Mesothelial cell of epicardium (in vitro differentiated cells): ENCODE measurements at places on chromosomes 11 and 22.

DNA sequence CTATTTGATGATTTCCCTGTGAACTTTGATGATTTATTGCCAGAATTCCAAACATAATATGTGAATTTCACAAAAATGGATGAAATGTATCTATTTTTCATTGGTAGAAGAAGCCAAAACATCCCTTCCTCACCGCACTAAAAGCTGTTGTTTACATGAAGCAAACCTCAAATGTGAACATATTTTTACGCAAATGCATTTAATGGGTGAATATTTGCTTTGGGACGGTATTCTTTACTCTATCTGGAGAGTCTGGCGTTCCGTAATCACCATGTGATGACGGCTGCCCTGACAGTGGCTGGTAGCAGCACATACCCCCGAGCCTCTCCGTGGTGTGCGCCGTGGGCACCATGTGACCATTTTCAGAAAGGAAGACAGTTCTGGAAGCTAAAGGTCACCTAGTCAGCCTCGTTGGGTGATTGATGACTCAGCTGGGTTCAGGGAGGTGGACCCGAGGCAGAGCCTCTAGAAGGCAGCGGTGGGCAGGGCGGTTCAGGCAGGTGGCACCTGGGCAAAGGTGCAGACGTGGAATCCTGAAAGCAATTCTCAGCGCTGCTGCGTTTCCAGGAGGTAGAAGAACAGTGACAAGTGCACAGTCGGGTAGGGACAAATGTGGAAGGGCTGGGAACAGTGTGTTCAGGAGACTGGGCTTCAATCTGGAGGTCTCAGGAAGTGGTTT is 45.3 kb downstream of the PPARA start:
- no peak for DNase-seq
- no peaks in the 10 kb centered on the region for H3K27me3 ChIP-seq
- no peak overlapping the region for H3K27ac ChIP-seq
- no peak overlapping the region for H3K4me3 ChIP-seq

- no peak for DNase-seq
- H3K4me1 ChIP-seq: peaks cover 13% of the 10 kb centered on the region
- H3K36me3 ChIP-seq: peaks cover 3% of the 10 kb centered on the region
- no peaks in the 10 kb centered on the region for H3K27me3 ChIP-seq
- H3K4me3 ChIP-seq: no peak overlapping the region
- no peak overlapping the region for H3K27ac ChIP-seq
These were observed 69.5 kb upstream of the MYO18B start for GRCh38 chr22:25672289-25673084.

DNA sequence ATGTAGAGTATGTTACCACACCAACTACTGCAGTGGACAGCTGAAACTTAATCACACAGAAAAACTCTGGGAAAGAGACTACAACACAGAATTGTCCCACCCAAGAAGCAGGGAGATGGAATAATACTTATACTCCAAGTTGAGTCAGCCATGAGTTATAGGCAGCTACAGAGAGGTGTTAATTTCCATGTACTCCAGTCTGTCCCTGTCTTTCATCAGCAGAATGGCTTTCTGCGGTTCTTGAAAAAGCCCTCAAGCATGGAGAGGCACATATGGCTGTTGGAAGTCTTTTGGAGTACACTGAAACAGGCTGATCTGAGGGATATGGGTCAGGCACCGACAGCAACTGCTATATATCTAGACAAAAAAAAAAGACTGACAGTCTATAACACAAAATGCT is 219.5 kb downstream of the DLG2 start:
- H3K27ac ChIP-seq: no peak overlapping the region
- no peaks in the 10 kb centered on the region for H3K27me3 ChIP-seq
- H3K4me1 ChIP-seq: no peaks in the 10 kb centered on the region
- H3K36me3 ChIP-seq: no peaks in the 10 kb centered on the region
- no peak overlapping the region for H3K4me3 ChIP-seq

- H3K4me1 ChIP-seq: no peaks in the 10 kb centered on the region
- H3K36me3 ChIP-seq: no peaks in the 10 kb centered on the region
- DNase-seq: no peak
These were observed 8.6 kb upstream of the JAM3 start for GRCh38 chr11:134060316-134060715.

DNA sequence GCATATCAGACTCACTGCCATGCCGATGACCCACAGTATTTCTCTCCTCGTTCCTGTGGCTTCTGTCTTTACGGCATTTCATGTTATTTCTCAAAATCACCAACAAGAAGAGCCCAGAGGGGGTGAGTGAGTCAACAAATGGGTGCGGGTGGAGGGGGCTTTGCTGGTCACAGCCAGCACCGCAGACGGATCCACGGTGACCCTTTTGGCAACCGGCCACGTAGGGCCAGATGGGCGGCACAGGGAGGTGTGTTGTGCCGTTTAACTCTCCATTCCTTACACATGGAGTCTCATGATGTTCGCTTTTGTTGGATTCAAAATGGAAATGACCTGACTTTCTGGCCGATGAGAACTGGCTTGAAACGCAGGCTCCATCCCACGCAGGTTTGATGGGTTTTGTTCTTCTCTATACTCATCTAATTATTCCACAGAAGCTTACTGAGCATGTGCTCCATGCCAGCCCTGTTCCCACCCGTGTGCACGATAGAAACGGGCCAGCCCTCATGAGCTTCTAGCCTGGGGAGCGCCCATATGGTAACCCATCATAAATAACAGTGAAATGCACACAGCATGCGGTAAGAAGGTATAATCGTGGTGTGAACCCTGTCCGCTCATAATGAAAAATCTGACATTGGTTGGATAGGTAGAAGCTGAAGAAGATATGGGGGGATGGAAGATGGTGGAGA is 319.9 kb downstream of the BRD1 start:
- H3K36me3 ChIP-seq: no peaks in the 10 kb centered on the region
- peaks cover 7% of the 10 kb centered on the region for H3K27me3 ChIP-seq
- DNase-seq: no peak
- no peaks in the 10 kb centered on the region for H3K4me1 ChIP-seq
- no peak overlapping the region for H3K27ac ChIP-seq
- H3K4me3 ChIP-seq: no peak overlapping the region

- DNase-seq: no peak
- no peak overlapping the region for H3K4me3 ChIP-seq
- peaks cover 25% of the 10 kb centered on the region for H3K4me1 ChIP-seq
- H3K27ac ChIP-seq: no peak overlapping the region
- H3K27me3 ChIP-seq: no peaks in the 10 kb centered on the region
These were observed 65.5 kb upstream of the SOX6 start for GRCh38 chr11:16421826-16422225.

DNA sequence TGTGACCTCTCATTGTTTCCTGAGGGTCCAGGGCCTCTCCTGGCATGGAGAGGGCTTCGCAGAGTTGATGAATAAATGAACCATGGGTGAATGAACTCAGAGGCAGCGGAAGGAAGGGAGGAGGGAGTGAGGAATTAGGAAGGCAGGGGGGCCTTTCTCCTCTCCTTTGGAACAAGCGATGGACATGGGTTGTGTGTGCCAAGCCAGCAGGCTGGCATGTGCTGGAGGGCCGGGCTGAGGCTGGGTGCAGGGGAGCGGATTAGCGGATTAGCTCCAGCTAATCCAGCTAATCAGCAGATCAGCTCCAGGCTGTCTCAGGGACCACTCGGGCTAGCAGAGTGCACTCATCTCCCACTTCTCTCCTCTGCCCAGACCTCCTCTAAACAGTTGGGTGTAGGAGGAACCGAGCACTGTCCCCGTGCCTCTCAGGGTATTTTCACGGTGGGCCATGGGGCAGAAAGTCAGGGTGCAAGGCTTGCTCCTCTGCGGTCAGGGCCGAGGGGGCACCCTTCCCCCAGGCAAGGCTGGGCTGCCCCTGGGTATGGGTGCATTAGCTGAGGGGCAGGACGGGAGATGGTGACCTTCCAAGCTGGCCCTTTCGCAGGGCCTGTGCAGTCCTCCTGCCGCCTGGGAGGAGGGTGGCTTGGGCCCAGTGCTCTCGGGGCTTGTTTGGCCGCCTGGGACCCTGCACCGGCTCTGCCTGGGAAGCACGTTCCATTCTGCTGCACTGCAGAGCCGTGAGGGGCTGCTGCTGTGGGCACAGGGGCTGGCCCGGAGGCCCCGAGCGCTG is 120.3 kb upstream of the B3GAT1 start:
- H3K36me3 ChIP-seq: no peaks in the 10 kb centered on the region
- DNase-seq: no peak
- H3K27ac ChIP-seq: no peak overlapping the region
- peaks cover 10% of the 10 kb centered on the region for H3K4me1 ChIP-seq
- H3K4me3 ChIP-seq: no peak overlapping the region

DNA sequence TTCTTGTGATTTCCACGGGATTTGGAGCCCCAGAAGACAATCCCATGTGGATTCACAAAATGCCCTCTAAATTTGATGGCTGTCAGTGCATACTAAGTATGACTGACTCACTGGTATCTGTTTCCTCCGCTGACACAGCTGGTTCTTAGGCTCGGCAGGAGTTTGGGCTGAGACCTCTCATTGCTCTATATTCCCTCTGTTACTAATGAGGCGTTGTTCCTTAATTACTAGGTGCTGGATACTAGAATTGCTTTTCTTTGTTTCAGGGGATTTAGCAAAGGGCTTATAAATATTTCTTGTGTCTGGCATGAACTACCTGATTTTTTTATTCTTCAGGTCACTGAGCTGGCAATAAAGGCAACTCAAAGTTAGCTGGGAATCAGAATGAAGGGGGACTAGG is 53.2 kb upstream of the EHF start:
- DNase-seq: no peak
- H3K27me3 ChIP-seq: peaks cover 20% of the 10 kb centered on the region
- no peak overlapping the region for H3K27ac ChIP-seq
- peaks cover 4% of the 10 kb centered on the region for H3K4me1 ChIP-seq
- no peaks in the 10 kb centered on the region for H3K36me3 ChIP-seq

GRCh38 chr22:48899523-48900326 is 927.9 kb downstream of the BRD1 start:
- H3K27me3 ChIP-seq: peaks cover 17% of the 10 kb centered on the region
- no peak overlapping the region for H3K4me3 ChIP-seq
- H3K27ac ChIP-seq: no peak overlapping the region
- DNase-seq: no peak

DNA sequence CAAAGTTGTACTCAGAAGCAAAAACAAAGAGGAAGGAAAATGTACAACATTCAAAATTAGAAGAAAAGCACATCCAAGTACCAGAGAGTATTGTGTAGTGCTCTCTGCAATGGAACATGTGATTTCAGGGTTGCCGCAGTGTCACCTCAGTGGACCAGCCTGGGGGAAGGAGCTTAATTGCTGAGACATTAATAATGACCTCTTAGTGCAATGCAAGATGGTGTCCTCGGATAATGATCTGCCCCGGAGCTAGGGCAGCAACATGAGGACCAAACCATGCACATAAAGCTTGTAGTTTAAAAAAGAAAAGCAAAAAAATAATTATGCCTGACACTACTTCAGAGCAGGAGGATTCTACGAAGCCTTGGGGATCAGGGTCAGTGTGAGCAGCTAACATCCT is 11.3 kb upstream of the JHY start:
- no peaks in the 10 kb centered on the region for H3K4me1 ChIP-seq
- no peak overlapping the region for H3K27ac ChIP-seq
- no peaks in the 10 kb centered on the region for H3K27me3 ChIP-seq
- H3K36me3 ChIP-seq: no peaks in the 10 kb centered on the region

- H3K4me3 ChIP-seq: no peak overlapping the region
- no peak overlapping the region for H3K27ac ChIP-seq
- no peaks in the 10 kb centered on the region for H3K36me3 ChIP-seq
- DNase-seq: no peak
These were observed 14.9 kb upstream of the PDGFB start for GRCh38 chr22:39259666-39260065.

DNA sequence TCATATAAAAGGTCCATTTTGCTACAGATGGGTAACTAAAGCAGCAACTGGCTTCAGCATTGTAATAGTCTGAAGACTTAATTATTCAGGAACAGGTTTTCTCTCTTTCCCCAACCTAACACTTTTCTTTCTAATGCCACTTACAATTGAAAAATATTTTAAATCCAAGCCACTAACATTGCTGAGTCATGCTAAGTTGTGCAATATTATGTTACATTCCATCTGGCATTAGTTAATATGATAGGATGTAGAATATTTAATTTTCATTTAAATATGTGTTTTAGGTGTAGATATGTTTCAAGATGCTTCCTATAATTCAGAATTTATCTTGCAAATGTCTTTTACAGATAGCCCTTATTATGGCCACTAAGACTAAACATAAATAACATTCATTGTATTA is 98.6 kb downstream of the KIF18A start:
- no peak overlapping the region for H3K4me3 ChIP-seq
- no peak overlapping the region for H3K27ac ChIP-seq
- H3K4me1 ChIP-seq: peaks cover 10% of the 10 kb centered on the region

DNA sequence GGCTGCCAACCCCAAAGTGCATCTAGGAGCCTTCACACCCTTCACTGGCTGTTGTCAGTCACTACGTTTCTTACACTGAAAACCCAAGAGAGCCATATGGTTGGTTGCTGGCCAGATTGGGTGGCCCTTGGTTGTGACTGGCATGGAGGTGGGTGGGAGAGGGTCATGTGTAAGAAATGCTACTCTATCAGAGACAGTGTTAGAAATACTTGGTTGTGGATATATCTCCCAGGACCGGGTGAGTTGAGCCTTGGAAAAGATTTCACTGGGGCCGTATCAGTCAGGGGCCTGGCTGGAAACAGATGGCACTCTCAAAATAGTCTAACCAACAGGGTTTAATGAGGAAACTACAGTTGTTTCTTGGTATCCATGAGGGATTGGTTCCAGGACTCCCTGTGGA is 15.2 kb downstream of the ENDOD1 start:
- H3K4me1 ChIP-seq: peaks cover 39% of the 10 kb centered on the region
- H3K4me3 ChIP-seq: no peak overlapping the region
- DNase-seq: no peak
- H3K27ac ChIP-seq: no peak overlapping the region
- no peaks in the 10 kb centered on the region for H3K36me3 ChIP-seq
- no peaks in the 10 kb centered on the region for H3K27me3 ChIP-seq

GRCh38 chr11:71208011-71208774 is 44.2 kb downstream of the SHANK2 start:
- H3K4me3 ChIP-seq: no peak overlapping the region
- DNase-seq: no peak
- peaks cover 7% of the 10 kb centered on the region for H3K4me1 ChIP-seq
- peaks cover 3% of the 10 kb centered on the region for H3K27me3 ChIP-seq

- no peak for DNase-seq
- H3K27ac ChIP-seq: no peak overlapping the region
- no peaks in the 10 kb centered on the region for H3K4me1 ChIP-seq
These were observed 605.0 kb upstream of the RAG2 start for GRCh38 chr11:37203006-37203405.

GRCh38 chr11:81669935-81670543 is 1063.6 kb downstream of the FAM181B start:
- no peak for DNase-seq
- no peaks in the 10 kb centered on the region for H3K4me1 ChIP-seq
- H3K36me3 ChIP-seq: no peaks in the 10 kb centered on the region
- H3K4me3 ChIP-seq: no peak overlapping the region
- no peak overlapping the region for H3K27ac ChIP-seq
- no peaks in the 10 kb centered on the region for H3K27me3 ChIP-seq
